ENCODE measurements at places on chromosomes 1 and 21. TPM values are rescaled to one million over a fixed set of nuclear protein-coding genes. Genes with fewer than 3 reads are reported as not detected.

DNA sequence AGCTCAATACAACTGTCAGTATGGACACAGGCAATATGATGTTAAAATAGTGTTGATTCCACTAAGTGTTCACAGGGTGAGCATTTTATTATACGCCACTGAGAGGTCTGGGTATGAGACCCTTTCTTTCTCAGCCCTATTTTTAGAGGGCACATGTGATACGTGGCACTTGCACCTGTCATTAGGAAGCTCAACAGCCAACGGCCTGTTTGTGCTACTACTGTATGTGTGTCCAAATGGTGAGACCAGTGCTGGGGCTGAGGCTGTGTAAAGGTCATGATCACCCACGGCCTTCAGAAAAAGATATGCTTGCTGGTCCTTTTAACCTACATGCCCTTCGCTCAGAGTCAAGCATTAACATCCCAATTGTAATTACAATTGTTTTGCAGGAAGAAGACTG is 176.2 kb downstream of the DUSP10 start:
- no peak for DNase-seq

The CFAP107 gene
- not detected for total RNA-seq

DNA sequence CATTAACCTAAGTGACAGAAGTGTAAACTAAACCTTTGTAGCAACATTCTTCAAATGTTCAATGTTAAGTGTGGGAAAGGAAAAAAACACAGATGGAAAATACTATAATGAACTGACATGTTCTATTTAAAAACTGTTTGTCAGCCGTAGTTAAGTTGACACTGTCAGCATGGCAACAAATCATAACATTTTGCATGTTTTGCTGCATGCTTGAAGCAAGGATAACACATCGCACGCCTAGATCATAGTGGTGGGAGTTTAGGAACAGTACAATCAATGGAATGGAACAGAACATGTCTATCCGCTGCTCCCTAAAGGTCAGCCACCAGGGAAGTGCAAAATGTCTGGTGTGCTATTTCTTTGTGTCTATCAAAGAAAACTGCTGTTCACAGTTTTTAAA is 62.5 kb upstream of the ESRRG start:
- DNase-seq = no peak

DNA sequence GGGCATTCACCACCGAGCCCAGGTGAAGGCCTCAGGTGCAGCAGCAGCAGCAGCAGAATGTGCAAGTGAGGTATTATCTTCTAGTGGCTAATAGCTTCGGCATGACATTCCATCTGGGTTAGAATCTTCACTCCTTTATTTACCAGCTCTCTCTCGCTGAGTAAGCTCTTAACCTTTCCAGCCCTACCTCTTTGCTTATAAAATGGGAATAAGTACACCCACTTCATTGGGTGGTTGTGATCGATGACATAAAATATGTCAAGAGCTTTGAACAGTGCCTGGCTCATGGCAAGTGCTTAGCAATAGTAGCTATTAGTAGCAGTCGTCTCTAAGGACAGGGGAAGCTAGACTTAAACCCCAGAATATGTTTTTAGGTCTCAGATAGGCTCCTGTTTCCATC is 149.5 kb downstream of the NOS1AP start:
- no peak for DNase-seq

DNA sequence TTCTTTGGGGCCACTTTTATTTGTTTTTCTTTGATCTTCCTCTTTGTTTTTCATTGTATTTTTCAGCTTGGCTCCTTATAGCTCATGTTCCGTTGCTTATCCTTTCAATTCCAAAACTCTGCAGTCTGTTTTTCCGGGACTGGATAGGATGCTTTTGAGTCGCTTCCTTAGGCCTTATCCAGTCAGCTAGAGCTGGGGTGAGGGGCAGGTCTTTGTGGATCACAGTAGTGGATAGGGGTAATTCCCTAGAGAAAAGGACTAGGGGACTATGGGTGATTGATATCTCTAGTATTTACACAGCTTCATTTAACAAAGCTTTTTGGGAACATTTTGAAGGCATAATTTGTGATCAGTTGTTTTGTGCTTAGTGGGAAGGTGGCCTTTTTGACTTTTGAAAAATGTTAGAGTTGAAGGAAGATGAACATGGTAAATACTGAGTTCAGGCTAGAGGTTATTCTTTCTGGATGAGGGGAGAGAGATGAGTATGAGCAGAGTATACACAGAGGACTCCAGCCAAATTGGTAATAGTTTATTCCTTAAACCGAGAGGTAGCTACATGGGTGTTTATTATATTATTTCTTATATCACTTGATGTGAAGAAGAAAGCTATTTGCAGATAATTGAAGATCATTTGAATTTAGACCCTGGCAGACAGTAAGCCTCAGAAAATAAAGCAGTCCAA is 22.5 kb downstream of the CEP350 start:
- DNase-seq = no peak

- no peak for DNase-seq
Measured at GRCh38 chr21:34795548-34796180, 126.9 kb downstream of the CLIC6 start.

DNA sequence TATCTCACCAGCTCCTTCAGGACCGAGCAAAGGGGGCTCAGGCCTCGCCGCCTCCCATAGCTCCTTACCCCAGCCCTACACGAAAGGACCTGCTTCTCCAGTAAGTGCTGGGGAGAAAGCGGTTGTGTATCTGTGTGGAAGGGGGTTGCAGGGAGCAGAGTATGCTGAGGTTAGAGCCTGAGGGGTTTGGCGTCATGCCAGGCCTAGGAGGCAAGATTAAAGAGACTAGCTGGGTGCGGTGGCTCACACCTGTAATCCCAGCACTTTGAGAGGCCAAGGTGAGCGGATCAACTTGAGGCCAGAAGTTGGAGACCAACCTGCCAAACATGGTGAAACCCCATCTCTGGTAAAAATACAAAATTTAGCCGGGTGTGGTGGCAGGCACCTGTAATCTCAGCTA is 14.1 kb upstream of the RASSF5 start:
- DNase-seq = no peak

The ANGPTL1 gene
- not detected for total RNA-seq

DNA sequence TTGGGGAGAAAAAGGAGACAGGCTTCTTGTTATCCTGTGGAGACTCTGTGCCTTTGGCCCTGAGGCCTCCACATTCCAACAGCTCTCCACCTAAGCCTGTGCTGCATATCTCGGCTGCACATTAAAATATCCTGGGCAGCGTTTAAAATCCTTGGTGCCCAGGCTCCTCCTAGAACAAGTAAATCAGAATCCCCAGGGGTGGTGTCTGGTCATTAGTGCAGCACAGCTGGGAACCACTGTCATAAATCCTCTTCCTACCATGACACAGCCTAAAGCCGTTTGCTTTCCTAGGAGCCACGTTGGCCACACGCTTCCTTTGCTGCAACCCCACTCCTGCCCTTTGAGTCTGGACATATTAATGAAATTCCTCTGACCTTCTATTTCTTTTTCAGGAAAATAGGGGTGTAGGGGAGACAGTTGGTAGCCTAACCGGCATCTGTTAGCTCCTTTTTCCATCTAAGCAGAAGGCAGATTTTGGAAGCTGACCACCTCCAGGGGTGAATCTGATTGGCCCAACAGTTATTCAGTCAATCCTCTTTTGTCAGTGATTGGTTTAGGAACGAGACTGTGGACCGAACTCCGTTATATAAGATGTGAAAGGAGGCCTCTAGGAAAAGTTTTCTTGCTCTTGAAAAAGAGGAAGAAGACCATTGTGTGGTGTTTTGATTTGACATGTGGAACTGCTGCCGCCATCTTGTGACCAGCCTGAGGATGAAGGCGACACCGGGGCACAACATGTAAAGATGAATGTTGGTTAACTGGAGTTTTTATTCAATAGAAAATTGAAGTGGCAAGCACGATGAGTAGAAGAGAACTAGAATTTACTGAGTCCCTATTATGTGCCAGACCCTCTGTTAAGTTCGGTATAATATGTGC is 41.9 kb downstream of the JUN start:
- no peak for DNase-seq

DNA sequence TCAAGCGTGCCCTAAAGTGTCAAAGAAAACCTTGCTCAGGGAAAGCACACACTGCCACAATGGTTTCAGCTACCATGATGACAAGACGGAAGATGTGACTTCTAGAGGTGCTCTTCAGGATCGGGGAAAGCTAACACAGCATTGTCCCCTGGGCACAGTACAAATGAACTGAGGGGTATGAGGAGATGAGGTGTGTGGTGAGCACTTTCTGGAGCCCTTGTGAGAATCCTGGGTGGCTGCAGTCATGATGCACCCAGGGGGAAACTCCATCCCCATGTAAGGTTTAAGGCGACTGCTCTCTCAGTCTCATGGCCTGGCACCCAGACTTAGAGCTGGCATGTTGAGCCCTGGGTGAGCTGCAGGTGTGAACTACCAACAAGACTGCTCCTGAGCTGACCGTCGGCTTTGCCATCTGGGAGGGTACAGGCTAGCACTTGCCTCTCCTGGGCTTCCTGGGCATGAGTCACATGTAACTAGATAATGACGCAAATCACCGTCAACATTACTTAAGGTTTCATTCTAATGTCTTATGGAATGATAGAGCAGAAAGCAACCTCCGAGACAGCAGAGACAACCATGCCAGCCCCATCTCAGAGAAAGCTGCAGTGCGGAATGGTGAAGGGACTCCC is 144.6 kb downstream of the CLIC6 start:
- no peak for DNase-seq

DNA sequence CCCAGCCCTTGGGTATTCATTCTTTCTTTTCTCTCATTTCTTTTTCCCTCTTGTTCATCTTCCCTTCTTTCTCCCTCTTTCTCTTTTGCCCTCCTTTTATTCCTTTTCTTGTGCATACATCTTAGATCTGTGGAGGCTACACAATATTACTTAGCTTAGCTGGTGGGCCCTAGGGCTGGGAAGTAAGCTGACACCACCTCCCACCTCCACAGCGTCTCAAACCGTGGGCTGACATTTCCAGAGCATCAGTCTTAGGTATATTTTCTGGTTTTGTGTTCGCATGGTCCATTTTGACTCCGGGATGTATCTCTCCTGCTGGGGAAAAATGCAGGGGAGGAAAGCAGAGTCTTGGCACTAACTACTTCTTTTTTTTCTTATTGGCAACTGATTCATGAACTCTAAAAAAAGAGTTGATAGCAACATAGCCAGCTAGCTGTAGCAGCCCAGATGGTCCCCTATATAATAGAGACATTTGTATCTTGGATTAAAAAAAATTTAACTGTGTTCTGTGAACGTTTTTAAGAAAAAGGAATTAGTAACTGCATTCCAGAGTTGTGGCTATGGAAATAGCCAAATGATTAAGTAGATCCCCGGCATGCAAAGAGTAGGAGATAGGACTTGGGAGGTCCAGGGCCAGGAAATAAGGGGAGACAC is 15.5 kb downstream of the CNIH3 start:
- DNase-seq = no peak

The C8B gene
- not detected for total RNA-seq

DNA sequence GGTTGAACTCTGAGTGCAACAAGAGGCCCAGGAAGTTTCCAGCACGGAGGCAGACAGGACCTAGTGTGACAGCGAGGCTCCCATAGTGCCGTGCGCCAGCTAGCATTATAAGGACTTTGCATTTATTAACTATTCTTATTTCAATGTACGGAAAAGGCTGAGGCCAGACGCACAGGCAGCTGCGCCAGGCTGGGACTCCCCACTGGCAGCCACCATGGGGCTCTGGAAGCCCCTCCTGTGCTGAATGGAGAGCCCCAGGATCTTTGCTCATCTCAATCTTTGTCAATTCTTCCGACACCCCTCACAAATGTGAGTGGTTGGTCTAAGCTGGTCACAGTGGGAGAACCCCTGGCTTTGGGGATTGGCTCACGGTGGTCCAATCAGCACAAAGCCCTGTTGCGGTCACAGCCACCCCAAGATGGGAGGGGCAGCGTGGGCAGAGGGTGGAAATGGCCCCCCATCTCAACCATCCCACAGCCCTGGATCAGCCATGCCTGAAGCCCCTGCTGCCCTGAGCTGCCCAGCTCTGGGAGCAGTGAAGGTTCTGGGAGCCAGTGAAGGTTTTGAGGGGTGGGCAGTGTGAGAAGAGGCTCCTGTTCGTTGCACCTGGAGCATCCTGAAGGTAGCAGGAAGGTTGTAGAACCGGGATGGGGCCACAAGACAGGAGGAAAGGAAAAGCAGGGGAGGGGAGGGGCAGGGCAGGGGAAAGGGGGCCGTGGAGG is 59.5 kb upstream of the ADARB1 start:
- DNase-seq = no peak

The NTMT2 gene
- total RNA-seq = not detected

DNA sequence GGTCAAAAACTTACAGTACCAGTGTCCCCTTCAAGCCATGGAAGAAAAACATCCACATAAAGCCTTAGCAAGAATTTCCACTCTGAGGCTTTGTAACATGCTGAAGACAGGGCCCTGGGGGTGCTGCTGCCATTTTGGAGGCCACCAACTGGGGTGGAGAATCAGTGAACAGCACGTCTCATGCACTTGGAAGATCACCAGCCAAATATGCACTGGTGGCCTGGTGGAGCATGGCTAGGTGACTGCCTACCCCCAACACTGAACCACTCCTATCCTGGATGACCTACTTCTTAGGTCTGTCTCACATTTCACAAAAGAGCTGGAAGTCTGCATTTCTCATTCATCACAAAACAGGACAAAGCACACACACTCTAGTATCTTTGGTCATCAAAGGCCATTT is 126.4 kb downstream of the COL24A1 start:
- no peak for DNase-seq

- no peak for DNase-seq
Measured at GRCh38 chr1:190320952-190321351, 156.7 kb downstream of the BRINP3 start.

DNA sequence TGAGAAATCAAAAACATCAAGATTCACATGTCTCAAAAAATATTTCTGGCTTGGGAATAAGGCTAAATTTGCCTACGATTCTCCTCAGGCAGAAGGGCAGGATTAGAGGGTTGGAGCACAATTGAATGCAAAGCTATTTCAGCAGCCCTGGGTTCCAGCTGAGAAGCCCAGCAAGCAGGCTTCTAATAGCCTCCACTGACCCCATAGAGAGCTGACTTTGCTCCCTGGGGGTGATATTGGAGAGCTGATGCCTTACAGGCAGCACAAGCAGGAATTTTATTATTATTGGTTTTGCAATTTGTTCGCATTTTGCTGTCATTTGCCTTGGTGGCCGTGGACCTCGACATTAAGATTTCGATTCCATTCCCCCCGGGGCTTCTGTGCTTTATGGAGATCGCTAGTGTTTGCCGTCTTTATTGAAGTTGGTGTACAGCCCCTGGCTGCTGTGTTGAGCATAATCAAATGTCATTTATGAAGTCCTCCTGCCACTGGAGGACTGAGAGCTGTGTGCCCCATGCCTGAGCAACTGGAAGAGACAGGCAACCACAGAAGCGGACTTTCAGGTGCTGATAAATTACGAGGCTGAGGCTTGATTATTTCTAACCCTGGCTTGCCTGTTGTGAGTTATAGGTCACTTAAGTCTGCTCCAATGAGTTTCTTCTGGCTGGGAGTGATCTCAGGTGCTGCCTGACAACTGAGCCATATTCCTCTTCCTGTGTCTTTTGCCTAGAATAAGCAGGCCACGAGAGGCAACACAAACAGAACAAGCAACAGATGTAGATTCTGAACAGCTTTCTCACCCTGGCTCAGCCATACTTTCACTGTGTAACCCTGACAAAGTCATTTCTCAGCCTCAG is 518.4 kb upstream of the CAMK1G start:
- DNase-seq = no peak

The GPA33 gene
- total RNA-seq = 0.16 TPM

Measured in activated T-cell treated with anti-CD3 and anti-CD28 coated beads, Interleukin-2, amount 50 U/mL, for 4 hours (primary cell).